Activated gamma-delta T cell treated with anti-CD3 and anti-CD28 coated beads, Interleukin-2, amount 50 U/mL, for 16 hours (primary cell): ENCODE measurements at places on chromosomes 4 and X.

DNA sequence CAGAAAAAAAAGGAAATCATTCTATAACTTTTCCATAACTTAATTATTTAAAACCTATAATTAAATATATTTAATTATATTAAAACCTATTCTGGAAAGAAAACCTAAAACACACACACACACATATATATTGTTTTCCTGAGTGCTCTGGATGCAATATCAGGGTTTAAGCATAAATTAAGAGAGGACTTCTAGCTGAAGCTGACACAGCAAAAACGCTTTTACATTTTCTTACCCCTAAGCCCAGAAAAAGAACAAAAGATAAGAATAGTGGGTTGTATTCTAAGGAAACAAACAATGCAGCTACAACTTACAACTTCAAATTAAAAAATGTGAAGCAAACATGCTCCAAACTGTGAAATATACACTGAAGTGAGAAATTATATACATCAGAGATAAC, 52.3 kb downstream of the TMPRSS11B start:
- no peak for DNase-seq

DNA sequence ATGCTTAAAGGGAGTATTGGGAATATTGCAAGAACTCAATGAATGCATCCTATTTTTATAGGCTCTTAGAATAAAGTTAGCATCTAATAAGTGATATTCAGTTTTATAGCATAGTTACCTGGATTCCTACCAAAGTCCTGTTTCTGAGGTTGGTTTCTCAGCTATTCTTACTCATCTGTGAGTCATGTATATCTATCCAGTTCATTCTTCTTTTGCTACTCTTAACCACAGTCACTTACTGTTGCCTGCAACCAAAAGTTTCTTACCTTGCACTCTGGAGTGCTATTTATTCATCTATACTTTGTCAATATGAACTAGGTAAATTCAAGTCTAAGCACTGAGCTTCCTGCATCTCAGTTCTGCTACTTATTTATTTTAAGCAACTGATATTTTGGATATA, 322.5 kb downstream of the HS3ST1 start:
- no peak for DNase-seq

- DNase-seq = no peak
These were observed 105.4 kb downstream of the GPC3 start for GRCh38 chrX:133880032-133880443.

GRCh38 chr4:161546902-161547301, 616.9 kb downstream of the FSTL5 start:
- no peak for DNase-seq

- no peak for DNase-seq
These were observed 91.2 kb downstream of the PLS3 start for GRCh38 chrX:115652221-115652620.

DNA sequence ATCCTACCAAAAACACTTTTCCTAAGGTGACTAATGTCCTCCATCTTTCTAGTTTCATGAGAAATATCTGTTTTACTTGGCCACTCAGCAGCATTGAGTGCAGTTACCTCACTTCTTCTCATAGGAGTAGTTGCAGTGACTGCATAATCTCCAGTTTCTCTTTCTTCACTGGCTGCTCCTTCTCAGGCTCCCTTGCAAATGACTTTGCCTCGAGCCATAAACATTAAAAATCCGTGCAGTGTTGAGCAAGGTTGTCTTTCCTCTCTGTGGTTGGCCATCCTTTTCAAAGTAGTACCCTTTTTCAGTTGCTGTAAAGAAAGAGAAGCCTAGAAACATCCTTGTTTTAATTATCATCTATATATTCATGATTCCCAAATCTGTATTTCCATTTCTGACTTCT, 10.2 kb upstream of the PRKG2 start:
- DNase-seq = no peak

DNA sequence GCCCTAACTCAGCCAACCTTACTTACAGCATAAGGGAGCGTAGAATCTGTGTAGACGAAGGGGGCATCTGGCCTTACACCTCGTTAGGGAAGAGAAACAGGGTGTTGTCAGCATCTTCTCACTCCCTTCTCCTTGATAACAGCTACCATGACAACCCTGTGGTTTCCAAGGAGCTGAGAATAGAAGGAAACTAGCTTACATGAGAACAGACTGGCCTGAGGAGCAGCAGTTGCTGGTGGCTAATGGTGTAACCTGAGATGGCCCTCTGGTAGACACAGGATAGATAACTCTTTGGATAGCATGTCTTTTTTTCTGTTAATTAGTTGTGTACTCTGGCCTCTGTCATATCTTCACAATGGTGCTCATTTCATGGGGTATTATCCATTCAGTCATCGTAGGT, 14.6 kb downstream of the PLP1 start:
- no peak for DNase-seq

- DNase-seq = no peak
These were observed 20.4 kb downstream of the USP46 start for GRCh38 chr4:52638717-52639116.

- no peak for DNase-seq
These were observed 283.5 kb downstream of the EVC2 start for GRCh38 chr4:5424901-5425300.

GRCh38 chrX:39676434-39676833, 421.3 kb downstream of the BCOR start:
- no peak for DNase-seq

GRCh38 chr4:116016201-116016600, 902.8 kb upstream of the NDST4 start:
- DNase-seq = no peak

DNA sequence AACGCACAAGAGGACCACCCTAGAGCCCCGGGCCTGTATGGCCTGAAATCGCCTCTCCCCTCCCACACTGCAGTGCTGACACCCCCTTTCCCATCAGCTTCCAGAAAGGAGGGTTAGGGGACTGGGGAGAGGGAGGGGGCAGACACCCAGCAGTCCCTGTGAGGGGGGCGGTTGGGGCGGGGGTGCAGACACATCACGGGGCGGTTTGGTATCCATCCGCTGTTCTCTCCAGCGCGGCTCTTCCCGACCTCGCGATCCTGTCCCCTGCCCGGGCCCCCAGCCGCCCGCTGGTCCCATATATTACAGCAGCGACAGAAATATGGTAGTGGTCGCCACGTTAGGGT, 404 bp upstream of the GPRASP2 start:
- DNase-seq = no peak

GRCh38 chrX:9442056-9442455, 22.8 kb upstream of the TBL1X start:
- DNase-seq = no peak

DNA sequence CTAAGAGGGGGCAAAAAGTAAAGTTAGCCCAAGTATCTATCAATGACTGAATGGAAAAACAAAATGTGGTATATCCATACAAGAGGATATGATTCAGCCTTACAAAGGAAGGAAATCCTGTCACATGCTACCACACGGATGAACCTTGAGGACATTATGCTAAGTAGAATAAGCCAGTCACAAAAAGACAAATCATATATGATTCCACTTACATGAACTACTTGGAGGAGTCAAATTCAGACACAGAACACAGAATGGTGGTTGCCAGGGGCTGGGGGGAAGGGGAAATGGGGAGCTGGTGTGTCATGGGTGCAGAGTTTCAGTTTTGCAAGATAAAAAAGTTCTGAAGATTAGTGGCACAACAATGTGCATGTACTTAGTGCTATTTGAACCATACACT, 101.8 kb downstream of the SH3KBP1 start:
- DNase-seq = no peak

- no peak for DNase-seq
These were observed 94.8 kb upstream of the LANCL3 start for GRCh38 chrX:37476571-37477170.

DNA sequence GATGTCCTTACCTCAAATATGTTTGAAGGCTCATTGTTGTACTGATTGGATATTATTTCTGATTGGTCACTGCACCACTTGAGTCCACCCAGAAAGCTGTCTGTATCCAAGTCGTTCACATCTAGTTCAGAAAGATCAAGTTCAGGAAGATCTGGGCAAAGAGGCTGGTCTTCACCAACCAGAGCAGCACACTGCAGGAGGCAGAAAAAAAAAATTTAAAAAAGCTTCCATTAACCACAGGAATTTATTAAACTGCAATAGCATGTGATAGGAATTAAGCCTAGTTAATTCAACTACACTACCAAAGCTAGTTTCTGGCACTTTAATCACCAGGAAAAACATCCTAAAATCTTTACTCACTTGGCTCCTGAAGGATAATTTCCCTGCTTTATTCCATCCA, 5.1 kb downstream of the PPARGC1A start:
- no peak for DNase-seq

- DNase-seq = no peak
These were observed 5.3 kb downstream of the EMD start for GRCh38 chrX:154384284-154384892.

GRCh38 chrX:68686097-68686977, 38.9 kb downstream of the STARD8 start:
- DNase-seq = no peak

DNA sequence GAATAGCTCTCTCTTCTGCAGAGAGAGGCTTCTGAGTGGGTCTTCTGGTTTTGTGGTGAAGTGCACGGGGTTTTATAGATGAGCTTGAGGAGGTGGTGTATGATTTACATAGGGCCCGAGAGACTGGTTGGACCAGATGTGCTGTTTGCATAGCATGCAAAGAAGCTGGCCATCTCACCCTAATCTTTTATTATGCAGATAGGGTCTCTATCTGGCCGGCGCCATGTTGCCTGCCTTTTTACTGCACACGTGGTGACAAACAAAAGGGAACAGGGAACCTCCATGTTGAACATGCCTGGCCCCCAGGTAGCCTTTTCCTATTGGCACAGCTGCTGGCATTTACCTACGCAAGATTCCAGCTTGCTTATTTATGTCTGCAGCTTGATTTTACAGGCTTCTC, 473.3 kb upstream of the FAM47C start:
- DNase-seq = no peak

DNA sequence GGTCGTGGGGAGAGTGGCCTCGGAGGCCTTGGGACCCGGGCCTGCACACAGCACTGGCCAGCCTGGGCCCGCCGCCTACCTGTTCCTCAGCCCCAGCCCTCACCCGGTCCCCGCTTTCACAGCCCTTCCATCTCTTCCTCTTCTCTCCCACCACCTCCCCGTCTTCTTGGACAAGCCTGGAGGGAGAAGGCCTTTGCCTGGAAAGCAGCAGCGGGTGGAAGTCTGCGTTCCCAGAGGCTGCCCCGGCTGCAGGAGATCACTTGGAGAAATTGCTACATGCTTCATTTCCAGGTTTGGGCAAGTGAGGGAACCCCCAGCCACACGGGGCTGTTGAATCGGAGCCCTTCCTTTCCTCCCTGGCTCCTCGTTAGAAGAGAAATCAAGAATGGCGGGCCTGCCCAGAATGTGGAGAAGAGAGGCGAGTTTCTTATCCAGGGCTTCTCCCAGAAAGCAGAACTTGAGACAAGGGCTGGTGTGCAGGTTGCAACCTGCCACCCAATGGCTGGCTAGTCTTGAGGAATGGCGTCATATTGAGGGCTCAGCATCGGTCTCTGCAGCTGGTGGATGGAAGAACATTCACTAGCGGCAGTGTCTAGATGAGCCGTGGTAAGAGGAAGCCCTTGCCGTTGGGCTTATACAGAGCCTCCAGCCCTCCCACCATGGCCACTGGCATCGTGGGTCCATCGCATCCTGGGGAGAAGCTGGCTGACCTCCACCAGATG, 1.2 kb upstream of the PDZD4 start:
- no peak for DNase-seq

DNA sequence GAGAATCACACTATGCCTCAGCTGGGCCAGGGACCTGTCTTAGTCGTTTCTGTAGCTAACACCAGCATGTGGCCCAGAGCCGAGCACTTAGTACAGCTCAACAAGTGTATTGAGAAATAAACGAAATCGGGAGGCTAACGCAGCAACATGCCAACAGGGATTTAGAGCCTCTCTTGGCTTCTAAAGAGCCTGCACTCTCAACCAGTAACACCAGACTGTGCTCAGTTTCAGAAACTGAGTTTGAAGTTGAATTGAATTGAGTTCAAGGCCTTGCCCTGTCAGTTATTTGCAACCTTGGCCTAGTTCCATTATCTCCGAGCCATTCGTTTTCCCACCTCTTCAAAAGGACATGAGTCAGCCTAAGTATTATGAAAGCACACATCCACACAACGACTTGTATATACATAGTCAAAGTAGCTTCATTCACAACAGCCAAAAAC, 71.3 kb upstream of the LDB2 start:
- no peak for DNase-seq

GRCh38 chr4:95095348-95095974, 337.7 kb downstream of the BMPR1B start:
- no peak for DNase-seq

- no peak for DNase-seq
These were observed 315.0 kb downstream of the AFF2 start for GRCh38 chrX:148815218-148815961.

GRCh38 chr4:55931833-55932232, 16.9 kb upstream of the CEP135 start:
- no peak for DNase-seq

DNA sequence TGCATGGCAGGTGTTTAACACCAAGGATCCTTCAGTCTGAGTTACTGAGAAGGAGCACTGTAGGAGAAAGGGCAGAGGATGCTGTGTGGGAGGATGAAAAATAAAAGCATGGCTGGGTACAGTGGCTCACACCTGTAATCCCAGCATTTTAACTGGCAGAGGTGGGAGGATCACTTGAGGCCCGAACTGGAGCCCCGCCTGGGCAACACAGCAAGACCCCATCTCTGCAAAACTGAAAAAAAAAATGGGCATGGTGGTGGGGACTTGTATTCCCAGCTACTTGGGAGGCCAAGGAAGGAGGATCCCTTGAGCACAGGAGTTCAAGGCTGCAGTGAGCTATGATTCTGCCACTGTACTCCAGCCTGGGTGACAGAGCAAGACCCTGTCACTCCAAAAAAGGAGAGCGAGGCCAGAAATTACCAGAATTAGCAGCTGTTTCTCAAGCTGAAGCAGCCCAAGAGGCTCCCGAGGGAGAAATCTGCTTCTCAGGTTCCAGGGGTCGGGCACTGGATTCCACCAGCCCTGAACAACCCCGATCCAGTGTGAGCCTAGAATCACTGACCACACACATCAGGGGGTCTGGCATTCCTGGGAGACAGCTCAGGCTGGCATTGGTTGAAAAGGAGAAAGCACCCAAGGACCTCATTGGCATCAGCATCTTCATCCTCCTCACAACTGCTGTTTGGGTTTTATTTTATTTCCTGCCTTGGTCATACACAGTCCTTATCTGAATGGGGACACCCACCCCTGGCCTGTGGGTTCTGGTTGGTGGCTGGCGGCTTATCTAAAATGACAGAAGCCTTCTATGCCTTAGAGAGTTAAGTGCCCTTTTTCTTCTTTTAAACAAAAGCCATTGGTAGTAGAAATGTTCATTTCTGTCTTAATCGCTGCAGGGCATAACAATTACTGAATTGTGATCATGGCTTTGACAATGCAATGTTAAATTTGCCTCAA, 66.3 kb upstream of the TRIM2 start:
- no peak for DNase-seq

GRCh38 chr4:113572620-113573019, 188.9 kb downstream of the CAMK2D start:
- DNase-seq = no peak

DNA sequence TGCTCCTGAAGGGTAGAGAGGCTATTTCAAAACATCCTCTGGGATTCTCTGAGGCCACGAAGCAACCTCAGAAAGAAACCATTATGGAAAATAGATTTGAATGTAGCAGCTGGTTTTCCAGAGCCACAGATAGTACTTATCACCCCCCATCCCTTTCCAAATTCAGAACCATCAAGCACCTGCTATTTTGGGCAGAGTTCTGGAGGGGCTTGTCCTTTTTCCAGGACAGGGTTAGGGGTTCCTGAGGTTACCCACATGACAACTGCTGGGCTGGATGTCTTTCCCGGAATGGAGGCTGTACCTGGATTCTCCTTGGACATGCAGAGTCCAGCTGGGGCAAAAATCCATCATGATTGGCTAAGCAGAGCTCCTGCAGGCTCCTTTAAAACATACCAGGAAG, 22.0 kb upstream of the ZXDA start:
- DNase-seq = no peak

- DNase-seq = no peak
These were observed 7.9 kb downstream of the SPON2 start for GRCh38 chr4:1164444-1164843.
